ENCODE measurements at places on chromosomes 2 and 18.

DNA sequence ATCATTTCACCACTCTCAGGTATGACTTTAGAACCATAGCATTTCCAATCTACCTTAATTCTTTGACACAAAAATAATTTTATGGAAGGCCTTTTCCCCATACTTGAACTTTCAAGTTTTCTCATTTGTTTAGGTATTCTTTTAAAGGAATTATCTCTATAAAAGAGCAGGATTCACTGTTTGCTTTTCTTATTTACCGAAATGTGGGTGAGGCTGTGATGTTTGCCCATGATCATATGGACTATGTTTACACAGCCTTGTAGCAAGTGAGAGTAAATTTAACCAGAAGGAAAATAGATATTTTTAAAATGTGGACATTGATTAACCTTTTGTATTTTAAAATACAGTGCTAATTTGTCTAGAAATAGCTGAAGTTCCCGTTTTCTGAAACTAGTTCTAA lies 26.3 kb downstream of the CAB39 start:
- no peak for DNase-seq

DNA sequence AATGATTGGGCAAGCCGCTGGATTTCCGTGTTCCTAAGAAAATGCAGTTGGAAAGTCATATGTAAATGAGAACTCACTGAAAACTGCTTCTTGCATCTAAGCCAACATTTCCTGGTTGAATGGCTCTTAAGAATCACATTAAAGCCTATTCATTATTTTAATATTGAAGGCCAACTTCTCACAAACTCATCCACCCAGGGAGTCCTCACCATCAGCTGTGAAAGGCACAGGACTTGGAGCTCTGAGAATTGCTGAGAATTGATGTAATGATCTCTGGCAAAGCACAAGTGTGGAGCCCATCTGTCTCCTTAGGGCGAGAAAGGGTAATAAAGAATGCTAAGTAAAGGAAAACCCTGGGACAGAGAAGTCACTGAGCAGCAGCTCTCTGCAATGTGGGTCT lies 55.9 kb upstream of the APCDD1 start:
- no peak for DNase-seq

DNA sequence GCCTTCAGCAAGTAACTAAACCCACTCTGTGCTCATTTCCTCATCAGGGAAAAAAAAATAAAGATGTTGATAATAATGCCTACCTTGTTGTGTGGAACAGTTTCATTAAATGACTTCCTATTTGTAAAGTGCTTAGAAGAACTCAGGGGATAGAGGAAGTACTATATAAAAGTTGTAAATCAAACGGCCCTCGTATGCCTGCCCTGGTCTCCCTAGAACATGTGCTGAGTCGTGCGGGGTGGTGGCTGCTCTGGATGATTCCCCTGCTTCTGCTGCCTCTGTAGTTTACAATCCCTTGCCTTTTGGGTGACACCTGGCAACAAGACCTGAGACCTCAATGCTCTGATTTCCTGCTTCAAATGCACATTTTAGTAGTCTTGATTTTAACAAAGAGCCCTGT lies 170.0 kb downstream of the CERS6 start:
- DNase-seq: no peak

DNA sequence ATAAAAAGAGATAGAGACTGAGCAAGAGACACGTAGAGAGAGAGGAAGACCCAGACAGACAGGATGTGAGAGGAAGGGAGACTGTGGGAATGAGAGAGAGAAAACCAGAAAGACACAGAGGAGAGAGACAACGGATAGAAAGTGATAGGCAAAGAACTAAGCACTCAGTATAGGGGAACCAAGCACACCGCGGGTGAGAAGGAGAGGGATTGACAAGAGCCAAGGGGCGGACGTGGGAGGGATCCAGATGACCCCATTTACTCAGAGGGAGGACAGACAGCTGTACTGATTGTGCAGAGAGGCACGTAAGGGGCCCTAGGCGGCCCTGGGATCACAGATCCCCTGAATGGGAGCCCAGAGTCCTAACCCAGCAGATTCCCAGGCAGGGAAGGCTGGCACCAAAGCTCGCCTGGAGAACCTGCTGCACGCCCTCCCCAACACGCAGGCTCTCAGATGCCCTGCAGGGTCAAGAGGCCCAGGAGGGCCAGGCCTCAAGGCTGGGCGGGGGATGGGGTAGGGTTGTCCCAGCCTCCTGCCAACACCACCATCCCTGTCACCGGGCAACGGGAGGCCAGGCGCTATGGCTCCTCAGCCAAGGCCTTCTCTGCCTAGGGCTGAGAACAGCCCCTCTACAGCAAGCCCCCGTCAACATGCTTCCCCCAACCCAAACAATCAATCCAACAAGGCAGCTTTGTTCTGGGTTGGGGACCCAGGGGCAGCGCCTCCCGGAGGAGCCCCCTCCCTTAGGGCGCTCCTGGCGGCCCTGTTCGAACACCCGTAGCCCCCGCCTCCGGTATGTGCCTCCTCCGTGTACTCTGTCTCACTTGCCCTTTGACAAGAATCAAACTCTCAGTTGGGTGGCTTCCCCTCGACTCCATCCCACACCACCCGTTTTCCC lies 579 bp downstream of the LOXL3 start:
- peak; percentile 63 for DNase-seq

DNA sequence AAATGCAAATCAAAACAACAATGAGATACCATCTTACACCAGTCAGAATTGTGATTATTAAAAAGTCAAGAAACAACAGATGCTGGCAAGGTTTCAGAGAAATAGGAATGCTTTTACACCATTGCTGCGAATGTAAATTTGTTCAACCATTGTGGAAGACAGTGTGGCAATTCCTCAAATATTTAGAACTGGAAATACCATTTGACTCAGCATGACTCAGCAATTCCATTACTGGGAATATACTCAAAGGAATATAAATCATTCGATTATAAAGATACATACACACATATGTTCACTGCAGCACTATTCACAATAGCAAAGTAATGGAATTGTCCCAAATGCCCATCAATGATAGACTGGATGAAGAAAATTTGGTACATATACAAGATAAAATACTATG lies 516.7 kb downstream of the ERBB4 start:
- peak; percentile 41 for DNase-seq

All from GM23248 (cell line).